ENCODE measurements at places on chromosomes 7 and 10.

- DNase-seq = no peak
Measured at GRCh38 chr7:18706670-18707069, 211.1 kb downstream of the HDAC9 start.

- DNase-seq = no peak
Measured at GRCh38 chr7:23955145-23955544, 245.1 kb downstream of the STK31 start.

GRCh38 chr10:71761105-71761511 is 12.2 kb downstream of the VSIR start:
- no peak for DNase-seq

GRCh38 chr10:88508796-88509195 is 74.3 kb downstream of the RNLS start:
- DNase-seq = no peak

- DNase-seq = peak; percentile 80
Measured at GRCh38 chr10:62268399-62269114, at the start of gene RTKN2. Gene RTKN2, minus strand, starts transcription at chr10:62268844. Its CDS starts 234 bp downstream, at chr10:62268610.

DNA sequence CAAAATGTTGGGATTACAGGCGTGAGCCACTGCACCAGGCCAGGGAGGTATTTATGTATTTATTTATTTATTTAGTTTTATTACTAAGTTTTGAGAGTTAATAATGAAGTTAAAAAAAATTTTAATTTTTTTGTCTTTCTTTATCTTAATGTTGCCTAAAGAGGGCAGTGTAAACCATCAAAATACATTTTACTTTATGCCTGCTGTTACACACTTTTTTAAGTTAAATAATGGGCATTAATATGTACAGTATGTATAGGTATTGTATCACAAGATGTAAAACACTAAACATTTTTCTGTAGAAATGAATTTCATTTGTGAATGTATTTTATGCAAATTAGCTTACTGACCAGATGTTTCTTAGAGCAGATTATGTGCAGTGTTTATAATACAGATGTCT is 129.4 kb downstream of the AASS start:
- no peak for DNase-seq

DNA sequence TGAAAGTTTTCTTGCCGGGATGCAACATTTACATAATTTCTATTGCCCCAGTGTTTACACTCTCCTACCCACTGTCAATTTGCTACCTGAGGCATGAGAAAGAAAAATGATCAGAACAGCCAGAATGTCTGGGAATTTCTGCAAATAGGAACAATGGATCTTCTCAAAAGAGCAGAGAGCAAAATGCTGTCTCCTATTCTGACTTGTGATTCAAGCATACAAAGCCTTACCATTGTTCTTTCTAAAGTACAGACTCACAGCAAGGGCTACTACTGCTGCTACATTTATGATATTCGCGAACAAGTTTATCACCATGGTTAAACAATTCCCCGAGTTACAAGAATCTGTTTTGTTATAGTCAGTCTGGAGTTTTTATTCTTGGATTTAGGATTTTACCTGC is 329.9 kb upstream of the CELF2 start:
- no peak for DNase-seq

GRCh38 chr7:107234436-107234835 is 65.6 kb downstream of the HBP1 start:
- peak; percentile 56 for DNase-seq
